NCI-H1048 (cell line): ENCODE measurements at places on chromosomes 16 and 17.

DNA sequence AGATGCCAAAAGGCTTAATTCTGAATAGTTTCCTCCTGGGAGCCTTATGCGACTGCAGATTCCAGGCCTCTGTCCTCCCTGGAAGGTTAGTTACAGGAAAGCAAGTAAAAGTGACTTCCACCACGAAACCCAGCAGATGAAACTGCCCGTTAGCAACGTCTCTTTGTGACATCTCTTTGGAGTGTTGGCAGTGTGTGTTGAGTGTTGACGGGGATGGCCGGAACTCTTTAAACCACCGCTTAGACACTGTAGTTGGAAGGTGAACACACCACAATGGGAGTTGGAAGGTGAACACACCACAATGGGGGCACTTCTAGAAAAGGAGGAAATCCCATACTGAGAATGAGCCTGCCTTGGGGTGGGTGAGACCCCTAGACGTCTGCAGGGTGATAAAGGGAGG, 858 bp downstream of the SKAP1 start:
- DNase-seq: no peak

DNA sequence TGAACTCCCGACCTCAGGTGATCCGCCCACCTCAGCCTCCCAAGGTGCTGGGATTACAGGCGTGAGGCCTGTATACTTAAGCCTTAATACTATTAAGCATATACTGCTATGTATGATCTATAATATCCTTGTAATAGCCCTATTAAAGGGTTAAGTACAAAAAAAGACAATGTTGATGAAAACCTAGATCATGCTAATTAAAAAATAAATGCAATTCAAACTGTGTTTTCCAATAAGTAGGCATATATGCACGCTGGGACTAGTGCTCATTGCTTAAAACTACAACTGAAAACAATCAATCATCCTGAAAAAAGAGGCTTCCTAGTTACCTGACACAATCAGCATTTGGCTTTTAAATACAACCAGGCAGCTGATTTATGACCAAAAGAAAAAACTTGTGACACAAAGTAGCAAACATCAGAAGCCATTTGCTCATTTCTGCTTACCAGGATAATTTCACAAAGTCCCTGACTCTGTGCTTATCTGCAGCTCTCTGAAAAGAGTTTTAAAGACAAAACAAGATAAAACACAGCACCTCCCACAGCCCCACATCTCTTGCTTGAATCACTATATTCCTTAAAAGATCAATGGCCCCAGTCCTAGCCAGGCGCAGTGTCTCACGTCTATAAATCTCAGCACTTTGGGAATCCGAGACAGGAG, 11.1 kb downstream of the ZNF385C start:
- DNase-seq: no peak

- no peak for DNase-seq
Measured at GRCh38 chr17:59366773-59367656, 35.6 kb downstream of the YPEL2 start.

DNA sequence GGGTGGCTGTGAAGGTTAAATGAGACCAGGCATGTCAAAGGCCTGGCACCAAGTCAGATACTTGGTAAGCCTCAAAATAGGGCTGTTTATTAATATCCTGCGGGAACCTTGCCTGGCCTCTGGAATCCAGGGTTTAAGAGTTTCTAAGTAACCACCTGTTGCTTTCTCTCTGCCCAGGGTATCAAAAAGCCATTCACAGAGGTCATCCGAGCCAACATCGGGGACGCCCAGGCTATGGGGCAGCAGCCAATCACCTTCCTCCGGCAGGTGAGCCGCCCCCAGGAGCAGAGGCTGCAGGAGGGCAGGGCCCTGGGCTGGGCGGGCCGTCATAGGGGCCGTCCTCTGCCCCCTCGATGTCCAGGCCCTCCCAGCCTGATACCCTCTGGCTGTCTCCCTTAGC, 13.3 kb downstream of the GPT2 start:
- DNase-seq: no peak

DNA sequence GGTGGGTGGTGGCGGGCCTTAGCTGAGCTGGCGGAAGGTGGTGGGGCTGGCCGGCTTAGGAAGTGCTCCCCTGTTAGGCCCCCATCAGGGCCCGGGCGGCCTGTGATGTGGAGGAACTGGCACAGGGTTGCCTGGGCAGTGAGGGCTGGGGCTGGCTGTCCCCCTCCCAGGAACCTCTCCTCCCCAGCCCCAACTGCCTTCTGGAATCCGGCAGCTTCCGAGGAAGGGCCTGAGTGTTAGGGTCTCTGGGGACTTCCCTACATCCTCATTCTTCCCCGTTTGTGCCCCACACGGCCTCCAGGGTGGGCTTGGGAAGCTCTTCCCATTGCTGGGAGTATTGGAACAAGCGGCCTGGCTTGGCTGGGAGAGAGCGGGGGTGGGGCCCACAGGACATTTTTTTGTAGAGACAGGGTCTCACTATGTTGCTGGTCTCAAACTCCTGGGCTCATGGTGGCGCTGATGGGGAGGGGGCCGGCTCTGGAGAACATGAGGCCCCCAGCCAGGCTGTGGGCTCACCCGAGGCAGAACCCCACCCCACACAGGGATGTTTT, 89.9 kb upstream of the CIBAR2 start:
- DNase-seq: no peak

GRCh38 chr16:52498328-52499059, 48.4 kb downstream of the TOX3 start:
- DNase-seq: peak; percentile 4
